Right atrium auricular region (tissue), 2 donors: ENCODE measurements at places on chromosomes 6 and 20. TPM values are rescaled to one million over a fixed set of nuclear protein-coding genes. Genes with fewer than 3 reads are reported as not detected.
A peak's percentile ranks its signal among the peaks of the same experiment; 100 is the strongest.

MCCD1 gene
- total RNA-seq, result not detected

LINC00237 gene
- total RNA-seq, result not detected

GRCh38 chr6:168826078-168826390 is 385.1 kb downstream of the SMOC2 start:
- DNase-seq, result no peak
- no peak overlapping the region for H3K4me3 ChIP-seq
- no peaks in the 10 kb centered on the region for H3K36me3 ChIP-seq
- no peaks in the 10 kb centered on the region for H3K27me3 ChIP-seq

DNA sequence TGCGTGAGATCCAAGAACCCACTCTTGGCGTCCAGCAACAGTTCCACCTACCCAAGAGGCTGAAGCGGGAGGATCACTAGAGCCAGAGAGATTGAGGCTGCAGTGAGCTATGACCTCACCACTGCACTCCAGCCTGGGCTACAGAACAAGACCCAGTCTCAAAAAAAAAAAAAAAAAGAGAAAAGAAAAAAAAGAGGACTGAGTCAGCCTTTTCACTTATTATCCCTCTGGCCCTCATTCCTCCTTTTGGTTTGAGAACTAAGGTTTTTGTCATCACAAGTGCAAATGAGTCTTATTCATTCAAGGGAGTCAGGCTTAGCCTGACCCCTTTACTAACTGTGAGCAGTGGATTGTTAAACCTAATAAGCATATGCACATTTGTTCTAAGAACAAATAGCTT is 37.9 kb upstream of the JARID2 start:
- DNase-seq, result no peak
- no peaks in the 10 kb centered on the region for H3K36me3 ChIP-seq
- no peaks in the 10 kb centered on the region for H3K27me3 ChIP-seq
- H3K4me3 ChIP-seq, result no peak overlapping the region
- H3K4me1 ChIP-seq, result no peaks in the 10 kb centered on the region

DNA sequence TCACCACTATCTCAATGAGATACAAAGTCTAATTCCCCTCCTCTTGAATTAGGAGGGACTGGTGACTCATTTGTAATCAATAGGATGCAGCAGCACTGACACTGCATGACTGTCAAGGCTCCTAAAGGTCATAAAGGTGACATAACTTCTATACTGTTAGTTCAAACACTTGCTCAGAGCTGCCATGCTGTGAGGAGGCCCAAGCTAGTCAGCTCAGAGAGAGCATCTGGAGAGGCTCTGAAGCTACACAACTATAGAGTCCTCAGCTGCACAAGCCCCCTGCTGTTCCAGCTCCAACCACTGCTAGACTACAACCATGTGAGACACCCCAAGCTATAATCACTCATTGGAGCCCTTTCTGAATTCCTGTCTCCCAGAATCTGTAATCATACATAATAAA is 17.0 kb upstream of the HEY2 start:
- no peaks in the 10 kb centered on the region for H3K27me3 ChIP-seq
- no peak overlapping the region for H3K4me3 ChIP-seq
- no peak overlapping the region for H3K27ac ChIP-seq
- no peak for DNase-seq

DNA sequence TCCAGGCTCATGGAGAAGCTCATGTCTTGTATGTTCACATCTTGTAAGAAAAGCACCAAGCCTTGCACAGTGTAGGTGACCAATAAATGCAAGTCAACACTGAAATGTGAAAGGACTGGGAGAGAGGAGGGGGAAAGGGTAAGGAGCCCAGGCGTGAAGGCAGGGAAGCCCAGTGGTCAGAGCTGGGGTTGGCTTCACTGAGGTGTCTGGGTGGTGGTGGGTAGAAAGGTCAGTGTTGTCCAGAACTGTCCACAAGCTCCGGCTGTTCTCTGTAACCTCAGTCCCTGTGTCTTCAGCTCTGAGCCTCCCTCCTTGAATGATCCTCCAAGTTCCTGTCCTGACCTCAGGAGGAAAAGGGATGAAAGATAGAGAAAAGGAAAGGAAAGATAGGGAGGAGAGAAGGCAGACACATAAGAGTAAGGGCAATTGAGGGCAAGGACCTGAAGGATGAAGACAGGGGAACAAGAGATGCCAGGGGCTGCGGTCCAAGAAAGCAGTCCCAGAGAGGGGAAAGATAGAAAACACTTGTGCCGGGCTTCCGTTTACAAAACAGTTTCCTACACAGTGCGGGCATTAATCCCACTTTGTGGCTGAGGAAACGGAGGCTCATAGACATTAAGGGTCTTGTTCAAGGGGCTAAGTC is 2.4 kb upstream of the TNXB start:
- no peaks in the 10 kb centered on the region for H3K4me1 ChIP-seq
- H3K27ac ChIP-seq, result peak overlapping the region; percentile 89
- H3K27me3 ChIP-seq, result no peaks in the 10 kb centered on the region
- peak; percentile 84 for DNase-seq

DNA sequence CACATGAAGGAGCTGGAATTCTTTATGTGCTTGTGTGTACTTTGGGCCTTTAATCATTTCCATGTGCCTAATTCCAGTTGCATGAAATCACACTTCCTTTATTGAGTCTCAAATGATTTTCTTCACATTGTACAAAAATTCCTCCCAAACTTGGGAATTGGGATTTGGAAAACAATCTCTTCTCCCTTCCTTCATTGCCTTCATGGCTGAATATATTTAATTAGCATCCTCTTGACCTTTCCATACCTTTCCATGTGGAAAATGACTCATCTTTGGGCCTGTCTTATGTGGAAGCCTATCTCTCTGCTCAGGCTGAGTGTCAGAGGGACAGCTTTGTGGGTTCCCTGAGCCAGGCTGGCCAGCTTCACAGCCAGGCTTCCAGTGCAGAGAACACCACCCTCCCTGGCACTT is 33.0 kb upstream of the CDH4 start:
- no peaks in the 10 kb centered on the region for H3K36me3 ChIP-seq
- no peaks in the 10 kb centered on the region for H3K27me3 ChIP-seq
- DNase-seq, result no peak
- no peak overlapping the region for H3K27ac ChIP-seq
- H3K4me3 ChIP-seq, result no peak overlapping the region
